ENCODE measurements at places on chromosomes 2 and 18.
A peak's percentile ranks its signal among the peaks of the same experiment; 100 is the strongest.

GRCh38 chr18:6961331-6961730 is 156.3 kb downstream of the LAMA1 start:
- no peak for DNase-seq

DNA sequence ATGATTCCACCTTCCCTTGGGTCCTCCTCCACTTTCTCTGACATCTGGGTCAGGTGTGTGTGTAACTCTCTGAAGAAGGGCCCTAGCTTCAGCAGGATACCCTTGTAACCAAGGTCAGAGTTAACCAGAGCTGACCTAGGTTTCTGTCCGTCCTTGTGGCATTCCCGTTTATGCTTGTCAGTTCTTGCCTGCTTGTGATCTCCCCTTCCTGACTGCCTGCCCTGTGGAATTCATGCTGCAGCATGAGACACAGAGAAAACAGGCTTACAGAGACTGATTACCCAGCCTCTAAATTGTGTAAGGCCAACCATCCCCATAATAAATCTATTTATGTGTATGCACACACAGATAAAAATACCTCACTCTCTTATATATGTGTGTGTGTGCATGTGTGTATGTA is 22.8 kb downstream of the NXPH2 start:
- DNase-seq: no peak

DNA sequence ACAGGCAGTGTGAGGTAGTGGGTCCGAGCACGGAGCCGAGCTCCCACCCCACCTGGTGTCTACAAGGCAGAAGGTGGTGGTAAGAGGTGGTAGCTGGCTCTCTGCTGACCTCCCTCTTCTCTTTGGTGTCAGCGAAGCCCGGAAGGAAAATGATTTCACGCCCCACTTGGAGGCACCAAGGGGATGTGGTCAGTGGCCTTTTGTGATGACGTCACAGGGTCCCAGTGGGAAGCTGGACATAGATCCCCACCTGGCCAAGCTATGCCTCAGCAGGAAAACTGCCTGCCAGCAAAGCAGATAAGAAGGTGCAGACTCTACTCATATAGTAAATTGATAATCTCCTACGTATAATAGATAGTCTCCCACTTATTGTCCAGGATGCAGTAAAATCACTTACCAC is 183.7 kb upstream of the ALKAL2 start:
- DNase-seq: no peak

DNA sequence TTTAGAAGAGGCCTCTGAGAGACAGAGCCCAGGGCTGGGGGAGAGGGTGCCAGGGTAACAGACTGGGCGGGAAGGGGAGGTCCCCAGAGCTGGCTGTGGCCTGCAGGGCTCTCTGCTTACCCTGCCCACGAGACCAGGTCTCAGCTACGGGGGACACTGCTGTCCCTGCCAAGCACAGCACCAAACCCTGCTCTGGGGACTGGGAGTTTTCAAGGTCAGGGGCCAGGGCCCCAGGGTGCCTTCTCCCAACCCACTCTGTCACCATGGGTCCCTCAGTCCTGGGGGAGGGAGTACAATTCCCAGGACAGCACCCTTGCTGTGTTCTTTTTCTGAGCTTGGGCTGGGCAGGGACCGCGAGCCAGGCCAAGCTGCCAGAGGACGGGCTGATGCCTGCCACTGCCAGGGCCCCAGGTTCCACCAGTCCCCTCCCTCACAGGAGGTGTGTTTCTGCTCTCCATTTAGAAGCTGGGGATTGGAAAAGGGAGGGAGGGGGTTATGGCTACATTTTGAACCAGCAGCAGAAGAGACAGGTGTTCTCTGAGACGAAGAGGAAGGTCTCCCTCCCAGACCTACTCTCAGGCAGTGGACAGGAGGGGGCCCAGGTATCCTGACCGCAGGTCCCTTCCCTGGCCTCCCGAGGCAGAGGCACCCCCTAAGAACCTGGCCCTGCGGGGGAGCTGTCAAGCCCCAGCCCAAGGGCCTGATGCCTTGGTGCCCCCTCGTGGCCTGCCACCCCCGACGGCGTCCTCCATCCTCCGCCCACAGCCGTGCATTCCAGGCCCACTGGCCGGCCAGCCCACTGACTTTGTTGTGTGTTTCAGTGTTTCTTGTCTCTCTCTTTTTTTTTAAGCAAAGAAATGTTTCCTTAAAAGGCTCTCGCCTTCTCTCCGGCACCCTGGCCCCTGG is 80.4 kb downstream of the TNS1 start:
- no peak for DNase-seq

GRCh38 chr2:222598611-222599010 is 57.3 kb downstream of the FARSB start:
- no peak for DNase-seq

GRCh38 chr2:29611850-29612249 is 309.5 kb downstream of the ALK start:
- DNase-seq: no peak

- DNase-seq: peak; percentile 49
These were observed 186.8 kb upstream of the PGAP1 start for GRCh38 chr2:197113275-197113711.

- peak; percentile 77 for DNase-seq
These were observed 1375.4 kb upstream of the CELF4 start for GRCh38 chr18:38940863-38941531.

- no peak for DNase-seq
These were observed 115.7 kb upstream of the LRATD1 start for GRCh38 chr2:14516844-14517243.

GRCh38 chr18:59704146-59704545 is 6.9 kb upstream of the CCBE1 start:
- no peak for DNase-seq

- no peak for DNase-seq
These were observed 473.0 kb upstream of the TNP1 start for GRCh38 chr2:217332866-217333265.

DNA sequence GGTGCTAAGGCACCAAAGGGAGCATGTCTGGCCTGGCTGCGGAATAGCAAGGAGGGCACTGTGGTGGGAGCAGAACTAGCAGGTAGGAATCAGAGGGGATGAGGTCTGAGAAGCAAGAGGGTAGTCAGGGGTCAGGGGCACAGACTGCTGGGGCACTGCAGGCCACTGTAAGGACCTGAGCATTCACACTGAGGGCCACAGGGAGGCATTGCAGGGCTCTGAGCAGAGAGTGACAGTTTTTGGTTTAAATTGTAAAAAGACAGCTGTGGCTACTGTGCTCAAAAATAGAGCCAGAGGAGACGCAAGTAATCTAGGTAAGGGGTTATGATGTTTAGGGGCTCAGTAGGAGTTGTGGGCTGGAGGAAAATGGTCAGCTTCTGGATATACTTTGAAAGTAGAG is 41.5 kb downstream of the ARHGAP25 start:
- DNase-seq: no peak

DNA sequence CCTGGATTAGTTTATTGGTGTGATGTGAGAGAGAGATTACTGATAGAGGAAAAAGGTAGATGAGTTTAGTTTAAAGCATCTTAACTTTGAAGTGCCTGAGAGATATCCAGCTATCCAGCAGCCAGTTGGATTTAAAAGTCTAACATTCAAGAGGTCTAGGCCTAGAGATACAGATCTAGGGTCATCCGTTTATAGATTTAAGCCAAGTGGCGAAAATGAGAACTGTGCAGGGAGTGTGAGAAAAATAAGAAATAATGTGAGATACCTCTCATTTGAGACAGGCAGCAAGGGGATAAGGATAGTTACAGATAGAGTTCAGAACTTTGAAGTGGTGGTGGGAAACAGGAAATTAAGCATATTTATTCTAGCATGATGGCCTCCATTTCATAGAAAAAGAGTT is 5.3 kb upstream of the ORC2 start:
- no peak for DNase-seq

- no peak for DNase-seq
These were observed 47.9 kb upstream of the CCDC150 start for GRCh38 chr2:196591621-196592022.

DNA sequence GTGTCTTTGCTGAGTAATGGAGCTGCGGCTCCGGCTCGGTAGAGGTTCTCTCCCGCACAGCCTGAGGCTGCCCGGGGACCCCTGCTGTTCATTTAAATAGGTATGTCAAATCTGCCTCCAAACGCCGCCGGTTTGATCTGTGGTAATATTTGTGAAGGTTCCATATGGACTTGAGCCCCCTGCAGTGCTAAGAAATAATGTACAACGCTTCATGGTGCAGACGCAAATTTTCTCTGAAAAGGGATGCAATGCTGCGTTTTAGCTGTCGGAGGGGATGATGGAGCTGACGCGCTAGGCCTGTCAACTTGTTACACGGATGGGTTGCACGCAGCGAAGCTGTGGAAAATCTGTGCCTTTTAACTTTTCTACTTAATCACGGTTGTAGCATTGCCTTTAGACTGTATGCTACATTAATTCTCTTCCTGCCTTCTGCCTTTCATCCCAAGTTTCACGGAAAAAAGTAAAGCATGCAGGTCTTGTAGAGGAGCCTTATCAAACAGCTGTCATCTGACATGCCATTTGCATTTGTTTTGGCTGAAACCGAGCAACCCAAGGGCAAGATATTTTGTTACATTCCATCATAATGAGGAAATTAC is 43.2 kb downstream of the MRPS9 start:
- DNase-seq: no peak

- DNase-seq: no peak
These were observed 63.4 kb upstream of the SPTBN1 start for GRCh38 chr2:54392555-54393324.

GRCh38 chr18:76819411-76820136 is 2.8 kb upstream of the ZNF236 start:
- DNase-seq: no peak

GRCh38 chr2:174888646-174889271 is 116.4 kb downstream of the CHN1 start:
- DNase-seq: no peak

DNA sequence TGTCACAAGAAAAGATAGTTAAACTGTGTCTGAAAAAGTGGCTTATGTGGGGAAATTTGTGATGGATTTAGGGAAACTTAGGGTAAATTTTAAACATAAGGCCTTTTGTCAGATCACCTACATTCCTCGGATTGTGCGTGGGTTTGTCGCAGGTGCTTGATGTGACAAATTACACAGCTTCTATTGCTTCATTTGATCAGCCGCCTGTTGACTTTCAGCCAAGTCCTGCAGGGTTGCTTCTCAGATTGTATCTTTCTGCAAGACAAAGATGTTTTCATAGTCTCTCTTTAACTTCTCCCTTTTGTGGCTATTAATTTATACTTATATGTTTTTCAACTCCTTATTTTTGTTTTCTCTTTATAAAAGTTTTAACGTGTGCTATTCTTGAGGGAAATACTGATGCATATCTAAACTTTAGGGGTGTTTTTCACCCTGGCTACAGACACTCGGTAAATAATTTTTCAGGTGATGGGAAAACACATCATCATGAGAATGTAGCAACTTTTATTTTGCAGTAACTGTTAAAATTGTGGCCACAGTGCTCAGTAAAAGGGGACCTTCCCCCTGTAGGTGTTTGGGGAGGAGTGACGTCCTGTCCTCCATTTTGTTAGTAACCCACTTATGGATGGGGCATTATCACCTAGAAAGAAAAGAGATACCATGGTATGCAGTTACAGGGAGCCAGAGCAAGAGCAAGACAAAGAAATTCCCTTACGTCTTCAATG is 31.4 kb downstream of the GALM start:
- peak; percentile 74 for DNase-seq

DNA sequence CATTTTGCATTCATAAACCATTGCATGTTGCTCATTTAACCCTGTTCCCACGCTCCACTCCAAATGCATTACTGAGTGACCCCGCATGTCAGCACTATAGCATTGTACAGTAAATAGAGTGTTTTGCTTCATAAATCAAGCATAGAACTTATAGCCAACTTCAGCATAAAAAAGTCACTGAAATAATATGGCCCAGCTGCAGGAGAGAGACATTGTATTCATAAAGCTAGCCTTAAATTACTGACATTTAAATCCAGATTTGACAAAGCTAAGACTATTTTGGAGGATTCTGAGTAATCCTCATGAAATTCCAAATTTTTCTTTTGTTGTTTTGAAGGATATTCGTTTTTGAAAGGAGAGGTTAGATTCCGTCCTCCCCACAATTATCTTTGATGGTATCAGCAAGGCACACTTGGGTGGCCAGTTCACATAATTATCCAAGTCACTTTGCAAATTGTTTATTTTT is 320.9 kb upstream of the TCF4 start:
- no peak for DNase-seq

DNA sequence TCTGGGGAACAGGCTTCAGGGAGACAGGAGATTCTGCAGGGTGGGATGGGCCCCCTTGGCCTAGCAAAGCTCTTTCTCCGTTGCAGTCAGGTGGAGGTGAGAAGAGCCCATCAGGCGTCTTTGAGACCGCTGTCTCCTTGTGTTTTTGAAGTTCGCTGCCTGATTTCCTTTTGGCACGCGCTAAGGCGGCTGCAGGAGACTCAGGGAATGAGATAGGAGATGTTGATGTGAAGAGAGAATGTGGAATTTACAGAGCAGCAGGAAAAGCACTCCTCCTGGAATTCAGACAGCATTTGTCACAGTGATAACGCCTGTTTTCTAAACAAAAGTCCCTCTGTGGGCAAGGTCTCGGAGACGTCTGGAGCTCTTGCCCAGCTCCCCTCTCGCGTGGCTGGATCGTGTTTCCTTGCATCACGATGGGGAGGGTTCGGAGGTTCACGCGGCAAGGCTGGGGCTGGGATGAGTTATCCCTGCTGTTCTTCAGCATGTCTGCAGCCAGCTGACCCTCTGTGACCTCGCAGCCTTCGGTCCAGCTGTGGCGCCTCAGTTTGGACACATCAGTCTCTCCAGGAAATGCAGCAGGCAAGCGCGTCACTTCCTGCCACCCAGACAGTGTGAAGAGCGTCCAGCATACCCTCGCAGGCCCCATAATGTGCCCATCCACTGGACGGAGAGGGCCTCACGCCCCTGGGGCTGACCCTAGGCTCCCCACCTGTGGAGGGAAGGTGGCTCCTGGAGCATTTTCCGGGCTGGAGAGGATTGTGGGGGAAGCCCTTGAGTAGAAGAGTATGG is 30.2 kb downstream of the GLI2 start:
- DNase-seq: no peak

DNA sequence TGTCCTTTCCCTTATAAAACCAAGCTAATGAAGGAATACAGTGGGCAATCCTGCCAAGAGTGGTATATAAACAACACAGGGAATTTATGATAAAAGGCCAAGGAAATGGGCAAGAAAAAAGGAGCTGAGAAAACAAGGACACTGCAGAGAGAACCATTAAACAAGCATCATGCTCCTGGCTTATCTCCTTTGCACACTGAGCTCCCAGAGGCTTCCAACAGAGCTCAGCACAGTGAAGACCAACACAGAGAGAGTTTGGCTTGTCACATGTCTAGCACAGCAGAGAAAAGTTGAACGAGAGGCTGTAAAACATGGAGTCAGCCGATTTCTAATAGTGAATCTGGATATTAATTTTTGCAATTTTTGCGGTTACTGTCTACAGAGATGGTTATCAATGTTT is 68.0 kb upstream of the KLF7 start:
- no peak for DNase-seq

- no peak for DNase-seq
These were observed 4.3 kb upstream of the TRPM8 start for GRCh38 chr2:233912691-233913423.

DNA sequence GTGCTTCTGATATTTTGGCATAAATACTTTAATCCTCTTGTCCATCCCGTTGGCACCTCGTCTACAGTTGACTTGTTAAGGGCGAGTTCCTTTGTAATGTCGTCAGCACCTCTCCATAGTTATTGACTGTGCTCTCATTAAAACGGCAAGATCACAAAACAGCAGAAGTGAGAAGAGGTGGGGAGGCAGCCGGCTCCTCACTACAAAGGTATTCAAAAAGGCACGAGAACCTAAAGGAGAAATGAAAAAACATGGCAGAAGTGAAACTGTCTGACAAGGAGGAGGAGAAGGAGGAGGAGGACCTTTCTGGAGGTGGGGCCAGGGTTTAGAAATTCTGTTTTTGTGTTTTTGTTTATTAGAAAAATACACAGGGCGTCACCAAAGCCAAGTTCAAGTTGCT is 235.6 kb downstream of the BCL11A start:
- no peak for DNase-seq
